GM23248 (cell line): ENCODE measurements at places on chromosomes 12 and 14. TPM values are rescaled to one million over a fixed set of nuclear protein-coding genes. Genes with fewer than 3 reads are reported as not detected.

DNA sequence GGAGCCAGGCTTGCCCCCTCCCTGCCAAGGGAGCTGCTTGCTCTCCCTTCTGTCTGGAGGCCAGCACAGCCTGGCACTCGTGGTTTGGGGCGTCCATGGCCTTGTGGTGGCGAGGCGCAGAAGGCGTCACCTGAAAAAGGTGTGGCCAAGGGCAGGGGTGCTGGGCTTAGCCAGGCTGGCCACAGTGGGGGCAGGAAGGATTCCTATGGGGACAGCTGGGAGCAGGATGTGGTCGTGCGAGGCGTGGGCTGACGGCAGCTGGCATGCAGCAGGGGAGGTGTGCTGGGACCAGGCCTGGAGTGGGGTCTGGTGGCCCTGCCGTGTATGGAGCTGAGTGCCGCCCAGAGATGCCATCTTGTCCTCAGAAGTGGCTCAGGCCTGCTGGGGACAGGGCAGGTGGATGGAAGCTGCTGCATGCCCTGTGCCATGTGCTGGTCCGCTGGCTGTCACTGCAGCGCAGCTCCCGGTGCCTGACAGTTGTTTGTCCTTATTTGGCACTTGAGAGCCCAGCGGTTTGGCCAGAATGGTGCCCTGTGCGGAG is 30.0 kb downstream of the SH2B3 start:
- peaks cover 68% of the 10 kb centered on the region for H3K4me1 ChIP-seq
- H3K27ac ChIP-seq: peak overlapping the region; percentile 69
- no peak overlapping the region for H3K4me3 ChIP-seq
- no peak for DNase-seq

The BHLHE41 gene
- 0.76 and 1.6 TPM in 2 replicates for total RNA-seq

- H3K4me1 ChIP-seq: no peaks in the 10 kb centered on the region
- H3K27ac ChIP-seq: no peak overlapping the region
- no peak overlapping the region for H3K4me3 ChIP-seq
- DNase-seq: peak; percentile 13
These were observed 63.9 kb upstream of the GALNT9 start for GRCh38 chr12:132393245-132393795.

The PELI2 gene
- total RNA-seq: 1.2 and 12.3 TPM in 2 replicates

DNA sequence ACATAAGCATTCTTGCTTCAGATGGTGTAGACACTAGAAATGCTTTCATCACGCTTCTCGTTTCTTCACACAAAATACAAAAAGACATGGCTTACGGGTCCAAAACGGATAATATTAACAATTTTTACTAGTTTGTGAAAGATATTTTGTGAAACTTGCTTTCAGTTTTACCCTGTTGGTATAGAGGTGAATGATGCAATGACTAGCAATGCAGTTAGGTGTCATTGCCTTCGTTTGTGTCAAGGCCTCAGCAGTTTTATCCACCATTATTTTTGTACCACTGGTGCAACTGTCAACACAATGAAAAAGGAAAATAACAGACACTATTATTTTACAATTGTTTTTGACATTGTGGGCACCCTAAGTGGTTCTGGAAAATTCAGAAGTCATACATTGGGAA is 323.0 kb downstream of the FLRT2 start:
- H3K4me1 ChIP-seq: no peaks in the 10 kb centered on the region
- no peak overlapping the region for H3K27ac ChIP-seq

- peak overlapping the region; percentile 66 for H3K27ac ChIP-seq
- H3K4me3 ChIP-seq: peak overlapping the region; percentile 56
- DNase-seq: peak; percentile 82
These were observed 9.8 kb downstream of the CTDSP2 start for GRCh38 chr12:57836442-57837375.

The A2M gene
- 34.9 and 60.6 TPM in 2 replicates for total RNA-seq

- H3K36me3 ChIP-seq: no peaks in the 10 kb centered on the region
- no peaks in the 10 kb centered on the region for H3K27me3 ChIP-seq
- no peak for DNase-seq
- peaks cover 17% of the 10 kb centered on the region for H3K4me1 ChIP-seq
These were observed 24.8 kb upstream of the NOVA1 start for GRCh38 chr14:26622611-26623010.

GRCh38 chr12:117526757-117527478 is 165.5 kb upstream of the NOS1 start:
- H3K4me3 ChIP-seq: no peak overlapping the region
- no peaks in the 10 kb centered on the region for H3K27me3 ChIP-seq
- no peaks in the 10 kb centered on the region for H3K4me1 ChIP-seq
- DNase-seq: no peak
- no peaks in the 10 kb centered on the region for H3K36me3 ChIP-seq
- no peak overlapping the region for H3K27ac ChIP-seq

The PTPRR gene
- total RNA-seq: 0.25 and 1.2 TPM in 2 replicates

DNA sequence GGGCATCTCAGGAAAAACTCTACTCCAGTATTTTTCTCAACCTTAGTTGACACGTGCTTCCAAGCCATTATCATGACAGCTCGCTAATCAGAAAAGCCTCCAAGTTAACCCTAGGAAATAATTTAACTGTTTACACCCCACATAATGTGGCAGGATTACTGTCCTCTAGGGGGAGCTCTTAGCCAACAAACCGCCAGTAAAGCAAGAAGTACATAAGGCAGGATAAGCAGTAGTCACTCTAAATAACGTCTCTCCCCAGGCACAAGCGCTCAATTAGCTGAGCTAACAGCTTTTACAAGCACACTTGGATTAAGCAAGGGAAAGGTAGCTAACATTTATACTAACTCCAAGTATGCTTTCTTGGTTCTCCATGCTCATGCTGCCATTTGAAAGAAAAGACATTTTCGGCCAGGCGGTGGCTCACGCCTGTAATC is 22.8 kb downstream of the APOBEC1 start:
- no peaks in the 10 kb centered on the region for H3K36me3 ChIP-seq
- peak; percentile 37 for DNase-seq
- no peak overlapping the region for H3K27ac ChIP-seq
- H3K27me3 ChIP-seq: no peaks in the 10 kb centered on the region

DNA sequence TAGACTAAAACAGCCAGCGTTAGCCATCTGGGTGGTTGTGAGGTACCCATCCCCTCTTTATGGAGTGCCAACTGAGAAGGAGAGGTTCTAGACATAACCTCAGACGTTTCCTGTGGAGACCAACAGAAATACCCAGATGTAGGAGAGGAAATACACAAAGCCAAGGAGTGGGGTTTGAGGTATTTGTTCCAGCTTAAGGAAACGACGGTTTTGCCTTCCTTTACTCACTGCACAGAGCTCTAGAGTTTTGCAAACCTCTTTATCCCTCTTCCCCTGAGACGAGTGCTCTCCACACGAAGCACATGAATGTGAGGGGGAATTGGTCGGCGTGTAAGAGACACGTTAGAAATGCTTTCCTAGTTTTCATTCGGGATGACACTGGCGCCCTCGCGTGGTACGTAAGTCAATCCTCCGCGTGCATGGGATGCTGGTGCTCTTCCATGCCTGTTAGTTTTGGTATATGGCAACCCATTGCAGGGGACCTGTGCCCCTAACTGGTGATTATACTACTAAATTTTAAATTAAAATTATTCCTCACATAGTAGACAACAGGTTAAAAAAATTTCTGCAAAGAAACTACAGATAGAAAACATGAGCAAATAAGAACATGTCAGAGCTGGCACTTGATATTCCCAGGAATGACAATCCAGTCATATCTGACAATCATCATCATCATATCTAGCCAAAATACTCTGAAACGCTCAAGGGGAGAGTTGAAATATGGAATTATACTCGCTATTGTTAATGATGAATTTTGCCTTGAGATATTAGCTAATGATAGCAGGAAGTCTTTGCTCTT is 121.7 kb downstream of the PPM1H start:
- H3K27me3 ChIP-seq: peaks cover 19% of the 10 kb centered on the region
- DNase-seq: peak; percentile 88
- peak overlapping the region; percentile 61 for H3K4me3 ChIP-seq
- no peak overlapping the region for H3K27ac ChIP-seq

GRCh38 chr14:82549306-82549990 is 1015.8 kb upstream of the SEL1L start:
- DNase-seq: no peak
- H3K36me3 ChIP-seq: no peaks in the 10 kb centered on the region
- no peaks in the 10 kb centered on the region for H3K4me1 ChIP-seq
- no peak overlapping the region for H3K4me3 ChIP-seq
- no peaks in the 10 kb centered on the region for H3K27me3 ChIP-seq

The PRH2 gene
- 2.5 TPM in 1 of 2 replicates, not detected in the other for total RNA-seq

- H3K36me3 ChIP-seq: no peaks in the 10 kb centered on the region
- H3K27ac ChIP-seq: peak overlapping the region; percentile 44
- peak; percentile 82 for DNase-seq
- H3K27me3 ChIP-seq: no peaks in the 10 kb centered on the region
- peak overlapping the region; percentile 89 for H3K4me3 ChIP-seq
- peaks cover 38% of the 10 kb centered on the region for H3K4me1 ChIP-seq
These were observed 106.6 kb downstream of the PRICKLE1 start for GRCh38 chr12:42482748-42483520.

The SLC38A6 gene
- total RNA-seq: 21.6 and 29.8 TPM in 2 replicates

DNA sequence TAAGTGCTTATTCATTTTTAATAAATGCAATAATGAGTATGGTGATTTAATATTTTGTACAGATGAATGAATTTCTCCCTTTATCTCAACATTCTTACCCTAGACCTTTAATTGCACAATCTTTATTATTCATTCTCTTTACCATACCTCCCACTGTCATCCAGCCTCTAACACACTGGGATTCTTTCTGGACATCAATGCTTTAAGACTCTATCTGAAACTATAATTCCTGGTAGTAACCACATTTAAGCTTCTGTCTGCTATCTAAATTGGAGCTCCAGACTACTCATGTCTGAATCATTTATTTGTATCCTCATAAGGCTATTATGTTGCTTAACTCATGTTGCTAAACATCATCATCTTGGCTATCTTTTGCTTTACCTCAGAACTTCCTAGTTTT is 270.2 kb downstream of the ALG10B start:
- H3K4me3 ChIP-seq: no peak overlapping the region
- no peak overlapping the region for H3K27ac ChIP-seq
- H3K4me1 ChIP-seq: no peaks in the 10 kb centered on the region
- no peaks in the 10 kb centered on the region for H3K27me3 ChIP-seq
- peak; percentile 14 for DNase-seq

The TBC1D30 gene
- not detected in 2 replicates for total RNA-seq

The KRT79 gene
- not detected in 2 replicates for total RNA-seq

The PMCH gene
- not detected in 2 replicates for total RNA-seq

- peaks cover 12% of the 10 kb centered on the region for H3K4me1 ChIP-seq
- H3K27ac ChIP-seq: no peak overlapping the region
- H3K36me3 ChIP-seq: no peaks in the 10 kb centered on the region
These were observed 29.2 kb upstream of the SPTLC2 start for GRCh38 chr14:77645520-77646230.

GRCh38 chr12:123089631-123090353 is 61.1 kb downstream of the PITPNM2 start:
- no peaks in the 10 kb centered on the region for H3K36me3 ChIP-seq
- no peaks in the 10 kb centered on the region for H3K27me3 ChIP-seq
- no peak overlapping the region for H3K4me3 ChIP-seq
- peaks cover 20% of the 10 kb centered on the region for H3K4me1 ChIP-seq

DNA sequence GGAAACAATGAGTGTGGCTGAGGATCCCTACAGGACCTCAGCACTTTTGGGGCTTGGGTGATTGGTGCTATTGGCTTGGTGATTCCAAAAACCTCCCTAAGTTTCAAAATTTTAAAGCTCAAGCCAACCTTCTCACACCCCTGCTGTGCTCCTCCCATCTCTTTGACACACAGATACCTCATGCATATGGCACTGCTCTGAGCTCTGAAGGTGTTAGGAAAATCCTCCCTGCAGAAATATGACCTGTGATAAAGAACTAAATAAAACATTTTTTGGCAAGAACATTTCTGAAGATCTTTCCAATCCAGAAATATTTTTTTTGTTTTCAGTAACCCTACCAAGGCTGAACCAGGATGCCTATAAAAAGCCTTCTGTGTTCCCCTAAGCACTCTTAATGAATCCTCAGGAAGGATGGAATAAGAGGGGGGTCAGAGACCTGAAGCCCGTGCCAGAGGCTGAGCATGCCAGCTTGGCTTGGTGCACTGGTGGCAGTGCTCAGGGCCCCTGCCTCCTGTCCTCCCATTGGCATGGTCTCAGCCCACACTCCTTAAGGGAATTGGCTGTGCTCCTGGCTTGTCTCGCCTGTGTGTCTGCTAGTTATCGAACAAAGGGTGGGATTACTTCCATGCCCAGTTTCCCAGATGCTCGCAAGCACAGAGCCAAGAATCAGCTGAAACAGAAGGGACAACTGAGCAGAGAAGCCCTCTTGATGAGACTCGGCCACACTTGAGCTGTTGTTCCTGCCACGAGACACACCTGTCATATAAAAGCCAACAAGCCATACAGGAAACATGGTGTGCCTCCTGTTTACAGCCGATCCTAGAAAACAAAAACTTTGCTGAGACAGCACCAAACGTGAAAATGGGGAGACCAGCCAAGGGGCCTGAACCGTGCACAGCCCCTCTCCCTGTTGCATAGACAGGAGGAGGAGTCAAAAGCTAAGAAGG is 132.7 kb upstream of the EEA1 start:
- DNase-seq: peak; percentile 9
- H3K36me3 ChIP-seq: no peaks in the 10 kb centered on the region
- H3K4me1 ChIP-seq: no peaks in the 10 kb centered on the region
- H3K27ac ChIP-seq: no peak overlapping the region
- H3K4me3 ChIP-seq: no peak overlapping the region

- H3K4me1 ChIP-seq: no peaks in the 10 kb centered on the region
- H3K27me3 ChIP-seq: 0 out of 2 replicates have a peak, but pooled peaks cover 3% of the 10 kb centered on the region
- peak; percentile 62 for DNase-seq
- no peaks in the 10 kb centered on the region for H3K36me3 ChIP-seq
- no peak overlapping the region for H3K27ac ChIP-seq
These were observed 107.7 kb upstream of the CAND1 start for GRCh38 chr12:67161322-67161918.

The RPL10L gene
- total RNA-seq: not detected in 2 replicates

- peaks cover 14% of the 10 kb centered on the region for H3K4me1 ChIP-seq
- no peaks in the 10 kb centered on the region for H3K36me3 ChIP-seq
- H3K4me3 ChIP-seq: no peak overlapping the region
- H3K27me3 ChIP-seq: no peaks in the 10 kb centered on the region
- H3K27ac ChIP-seq: no peak overlapping the region
- no peak for DNase-seq
These were observed 33.4 kb downstream of the VCPKMT start for GRCh38 chr14:50082784-50083466.

GRCh38 chr14:53006931-53007562 is 56.2 kb upstream of the FERMT2 start:
- peaks cover 17% of the 10 kb centered on the region for H3K4me1 ChIP-seq
- DNase-seq: no peak
- H3K4me3 ChIP-seq: no peak overlapping the region
- H3K27ac ChIP-seq: no peak overlapping the region
- H3K36me3 ChIP-seq: no peaks in the 10 kb centered on the region
- no peaks in the 10 kb centered on the region for H3K27me3 ChIP-seq

The GCH1 gene
- total RNA-seq: 3.9 and 7.3 TPM in 2 replicates

DNA sequence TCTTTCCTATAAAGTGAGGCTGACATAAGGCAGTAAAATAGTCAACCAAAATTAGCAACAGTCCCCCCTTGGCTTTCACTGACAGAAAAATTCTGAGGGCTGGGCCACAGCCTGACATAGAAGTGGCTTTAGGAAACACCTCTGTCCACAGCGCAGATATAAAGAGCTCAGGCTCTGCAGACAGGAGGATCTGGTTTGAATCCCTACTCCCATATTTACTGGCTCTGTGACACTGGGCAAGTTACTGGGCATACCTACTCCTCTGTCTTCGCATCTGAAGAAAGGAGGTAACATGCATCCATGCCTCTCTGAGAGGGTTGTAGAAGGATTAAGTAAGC is 95.3 kb downstream of the STXBP6 start:
- no peaks in the 10 kb centered on the region for H3K36me3 ChIP-seq
- H3K4me1 ChIP-seq: peaks cover 22% of the 10 kb centered on the region
- no peaks in the 10 kb centered on the region for H3K27me3 ChIP-seq
- no peak overlapping the region for H3K4me3 ChIP-seq

GRCh38 chr12:22160396-22161003 is 114.5 kb downstream of the CMAS start:
- H3K27me3 ChIP-seq: peaks cover 12% of the 10 kb centered on the region
- H3K27ac ChIP-seq: no peak overlapping the region
- no peaks in the 10 kb centered on the region for H3K36me3 ChIP-seq
- no peaks in the 10 kb centered on the region for H3K4me1 ChIP-seq
- DNase-seq: no peak
